ENCODE measurements at places on chromosomes 7 and 10.

DNA sequence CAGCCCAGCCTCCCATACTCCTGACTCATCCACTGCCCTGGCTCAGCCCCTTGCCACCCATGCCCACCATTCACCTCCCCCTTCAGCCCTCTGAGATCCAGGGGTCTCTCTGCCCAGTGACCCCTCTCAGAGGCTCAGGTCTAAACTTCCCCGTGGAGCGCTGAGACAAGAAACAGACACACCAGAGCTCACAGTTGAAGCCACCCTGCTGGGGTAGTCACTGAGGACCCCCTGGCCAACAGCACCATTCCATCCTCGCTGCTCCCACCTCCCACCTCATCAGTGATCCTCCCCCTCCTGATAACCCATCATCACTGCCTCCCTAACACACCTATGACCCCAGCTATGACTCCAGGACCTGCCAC lies 100.7 kb downstream of the GRID1 start:
- no peak for DNase-seq

DNA sequence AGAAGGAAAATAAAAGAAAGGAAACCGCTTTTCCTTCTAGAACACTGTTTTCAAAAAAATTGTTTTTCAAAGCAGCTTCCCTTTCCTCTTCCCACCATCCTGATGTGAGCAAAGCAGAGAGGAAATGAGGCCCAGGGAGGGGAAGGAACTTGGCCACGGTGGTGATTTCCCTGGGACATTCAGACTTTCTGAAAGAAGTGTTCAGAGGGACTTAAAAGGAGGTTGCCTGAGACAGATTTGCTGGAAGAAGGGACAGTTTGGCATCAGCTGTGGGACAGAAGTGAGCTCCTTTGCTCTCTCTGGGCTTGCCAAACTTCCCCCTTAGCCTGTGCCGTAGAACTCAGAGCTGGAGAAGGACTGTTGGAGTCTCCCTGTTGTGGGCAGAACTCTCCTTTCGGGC lies 30.3 kb downstream of the ADCYAP1R1 start:
- DNase-seq: no peak

GRCh38 chr10:128008521-128009250 lies 101.8 kb downstream of the PTPRE start:
- DNase-seq: no peak

DNA sequence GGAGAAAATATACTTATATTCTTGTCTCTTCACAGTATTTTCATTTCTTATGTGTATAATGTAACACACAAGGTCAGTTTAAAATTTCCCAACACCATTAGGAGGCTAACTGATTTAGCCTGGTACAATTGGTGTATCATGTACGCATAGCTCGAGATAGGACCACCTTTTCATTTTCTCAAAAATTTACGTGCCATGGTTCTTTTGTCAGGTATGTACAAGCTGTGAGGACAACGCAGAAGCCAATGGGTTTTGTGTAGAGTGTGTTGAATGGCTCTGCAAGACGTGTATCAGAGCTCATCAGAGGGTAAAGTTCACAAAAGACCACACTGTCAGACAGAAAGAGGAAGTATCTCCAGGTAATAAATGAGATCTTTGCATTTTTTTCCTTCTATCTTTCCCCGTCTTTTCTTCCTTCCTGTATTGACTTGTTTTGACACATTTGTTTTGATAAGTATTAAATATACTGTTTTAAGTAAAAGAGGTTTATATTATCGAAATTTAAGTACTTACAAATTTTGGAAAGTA lies 55.0 kb downstream of the TRIM24 start:
- no peak for DNase-seq

- DNase-seq: no peak
These were observed 157.5 kb upstream of the KLF14 start for GRCh38 chr7:130891254-130892094.

GRCh38 chr7:6554848-6555247 lies 3.6 kb upstream of the GRID2IP start:
- DNase-seq: no peak

GRCh38 chr10:46240684-46241565 lies 45.9 kb upstream of the ANTXRL start:
- no peak for DNase-seq

DNA sequence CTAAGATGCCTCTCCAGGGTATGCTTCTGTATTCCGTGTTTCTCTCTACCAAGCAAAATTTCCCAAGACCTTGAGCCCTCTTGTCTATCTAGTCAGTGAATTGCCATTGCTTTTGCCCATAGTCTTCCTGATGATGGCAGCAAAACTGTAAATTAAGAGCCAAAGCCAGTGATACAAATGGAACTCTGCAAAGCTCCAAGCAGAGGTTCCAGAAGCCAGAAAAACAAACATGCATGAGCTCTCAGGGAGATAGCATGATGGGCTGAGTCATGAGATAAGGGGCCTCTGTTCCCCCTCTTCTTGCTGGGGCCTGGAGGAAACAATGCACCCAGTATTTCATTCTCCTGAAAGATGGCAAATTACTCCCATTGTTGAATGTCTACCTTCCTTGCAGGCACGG lies 24.7 kb downstream of the LSMEM1 start:
- no peak for DNase-seq

- DNase-seq: no peak
These were observed 9.8 kb downstream of the RHBDD2 start for GRCh38 chr7:75888464-75889222.

GRCh38 chr10:34172936-34173533 lies 642.1 kb downstream of the PARD3 start:
- no peak for DNase-seq

DNA sequence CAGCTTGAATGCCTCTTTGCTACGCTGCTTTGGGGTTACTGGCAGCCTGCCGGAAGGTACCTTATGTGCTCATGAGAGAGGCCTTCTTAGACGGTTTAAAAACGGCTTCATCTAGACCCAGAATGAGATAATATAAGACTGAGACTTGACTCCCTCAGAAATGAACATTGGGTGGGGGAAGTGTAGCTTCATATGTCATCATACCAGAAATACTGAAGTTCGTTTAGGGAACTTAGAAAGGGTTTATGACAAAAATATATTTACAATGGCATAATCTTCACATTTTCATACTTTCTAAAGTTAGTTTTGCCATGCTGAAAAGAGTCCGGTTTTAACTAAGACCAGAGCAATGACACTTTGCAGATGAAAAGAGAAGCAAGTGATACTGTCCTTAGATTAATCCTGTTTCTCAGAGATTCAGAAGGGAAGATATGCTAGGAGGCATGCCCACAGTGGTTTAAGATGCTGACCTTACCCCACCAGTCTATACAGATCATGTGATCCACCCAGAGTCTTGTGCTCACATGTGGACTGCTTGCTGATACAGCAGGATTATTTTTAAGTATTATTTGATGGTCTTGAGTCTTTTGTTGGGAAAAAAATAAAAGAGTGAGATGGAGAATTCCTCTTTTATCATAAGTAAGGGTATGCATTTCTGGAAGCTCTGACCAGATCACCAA lies 40.8 kb upstream of the HGF start:
- no peak for DNase-seq

DNA sequence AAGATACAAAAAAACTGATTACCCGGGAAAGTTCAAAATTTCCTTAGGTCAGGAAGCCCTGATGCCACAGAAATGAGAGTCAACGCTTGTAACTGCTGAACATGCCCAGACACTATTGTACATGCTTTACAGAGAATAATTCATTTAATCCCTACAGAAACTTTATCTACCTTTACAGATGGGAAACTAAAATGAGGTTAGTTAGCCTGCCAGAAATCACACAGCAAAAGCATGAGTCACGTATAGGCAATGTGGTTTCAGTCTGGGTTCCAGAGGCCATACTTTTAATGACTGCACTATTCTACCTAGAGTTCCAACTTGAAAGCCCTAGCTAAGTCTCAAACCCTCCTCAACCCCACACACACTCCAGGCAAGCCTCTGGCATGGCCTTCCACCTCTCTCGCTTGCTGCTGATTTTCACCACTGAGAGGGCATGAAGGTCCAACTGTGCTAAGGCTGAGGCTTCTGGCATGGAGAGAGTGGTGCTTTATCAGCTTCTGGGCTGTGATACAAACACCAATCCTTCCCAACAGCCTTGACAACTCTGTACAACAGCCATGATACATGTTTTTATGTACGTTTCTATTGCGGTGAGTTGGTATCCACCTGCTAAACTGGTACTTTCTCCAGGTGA lies 1011.2 kb upstream of the GHITM start:
- no peak for DNase-seq

- DNase-seq: no peak
These were observed 208.1 kb downstream of the EMX2 start for GRCh38 chr10:117750616-117751015.

DNA sequence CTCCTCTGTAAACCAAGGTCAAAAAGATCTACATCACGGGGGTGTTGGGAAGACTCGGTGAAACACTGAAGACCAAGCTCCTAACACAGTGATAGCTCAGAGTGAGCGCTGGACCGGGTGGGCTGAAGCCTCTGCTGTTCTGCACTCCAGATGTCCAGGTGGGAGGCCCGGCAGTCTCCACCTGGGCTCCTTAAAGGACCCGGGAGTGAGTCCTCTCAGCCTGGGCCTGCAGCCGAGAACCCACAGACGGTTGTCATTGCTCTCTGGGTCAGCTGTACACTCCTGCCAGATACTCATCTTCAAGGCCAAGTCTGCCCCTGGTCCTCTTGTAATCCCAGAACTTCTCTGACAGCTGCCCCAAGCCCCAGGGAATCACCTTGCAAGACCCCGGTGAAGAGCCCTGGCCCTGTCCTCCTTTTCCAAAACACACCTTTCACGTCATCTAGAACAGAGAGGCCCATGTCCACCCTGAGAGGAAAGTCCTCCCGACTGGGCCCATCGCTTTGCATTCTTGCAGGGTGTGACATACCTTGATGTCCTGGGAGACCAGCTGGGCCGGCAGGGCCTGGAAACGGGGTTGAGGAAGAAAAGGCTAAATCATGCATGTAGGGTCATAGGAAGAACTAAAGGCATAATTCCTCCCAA lies 43.7 kb downstream of the COL17A1 start:
- DNase-seq: no peak

- no peak for DNase-seq
These were observed 88.7 kb downstream of the SLIT1 start for GRCh38 chr10:97097084-97097433.

DNA sequence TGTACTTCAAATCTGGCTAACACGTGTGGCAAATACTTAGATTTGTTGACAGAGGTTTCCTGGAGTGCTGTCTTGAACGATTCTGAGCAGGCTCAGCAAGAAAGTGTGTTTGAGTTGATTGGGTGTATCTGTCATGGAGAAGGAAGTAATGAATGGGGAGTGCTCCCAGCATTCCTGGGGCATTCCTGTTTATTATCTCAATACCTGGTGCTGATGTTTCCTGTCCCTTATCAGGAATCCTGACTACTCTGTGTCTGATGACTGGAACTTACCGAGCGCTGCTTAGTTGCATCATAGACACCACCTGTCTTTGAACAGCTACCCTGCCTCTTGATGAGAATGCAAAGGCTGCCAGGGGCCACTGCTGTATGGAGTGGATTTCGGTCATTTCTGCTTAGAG lies 41.0 kb upstream of the TMEM248 start:
- no peak for DNase-seq

DNA sequence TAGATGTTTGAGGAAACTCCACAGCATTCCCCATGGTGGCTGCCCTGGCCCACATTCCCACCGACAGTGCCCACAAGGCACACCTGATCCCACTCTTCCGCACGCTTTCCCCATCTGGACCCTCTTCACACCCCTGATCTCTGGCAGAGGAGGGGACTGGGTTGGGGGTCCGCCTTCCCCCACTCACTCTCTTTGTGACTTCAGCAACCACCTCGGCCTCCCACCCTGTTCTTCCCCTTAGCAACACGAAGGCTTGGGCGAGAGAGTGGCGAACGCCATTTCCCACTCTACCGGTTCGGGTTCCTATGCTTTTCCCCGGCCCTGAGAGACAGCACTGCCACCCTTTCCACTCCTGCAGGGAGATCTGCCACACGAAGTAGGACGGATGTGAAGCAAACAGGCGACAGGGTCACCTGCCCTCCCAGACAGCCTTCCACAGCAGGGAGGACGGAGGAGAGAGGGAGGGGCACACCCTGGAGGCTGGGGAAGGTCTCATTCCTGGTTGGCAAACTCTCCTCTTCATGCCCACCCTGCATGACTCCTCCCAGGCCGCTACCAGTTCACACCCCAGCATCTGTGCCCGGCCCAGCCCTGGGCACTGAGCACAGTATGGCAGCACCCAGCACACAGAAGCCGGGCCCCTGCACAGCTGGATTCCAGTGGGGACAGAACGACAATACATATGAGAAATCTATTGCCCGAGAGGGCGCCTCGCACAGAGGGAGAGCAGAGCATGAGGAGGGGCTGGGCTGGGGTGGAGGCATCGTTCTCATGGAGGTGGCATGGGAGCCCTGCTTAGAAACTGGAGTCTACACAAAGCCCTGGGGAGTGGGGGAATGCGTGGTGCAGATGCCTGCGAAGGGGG lies 93.5 kb downstream of the PAXIP1 start:
- no peak for DNase-seq

- no peak for DNase-seq
These were observed 44.8 kb upstream of the CDK1 start for GRCh38 chr10:60733517-60733822.

GRCh38 chr10:112160834-112161233 lies 22.7 kb downstream of the GPAM start:
- no peak for DNase-seq

DNA sequence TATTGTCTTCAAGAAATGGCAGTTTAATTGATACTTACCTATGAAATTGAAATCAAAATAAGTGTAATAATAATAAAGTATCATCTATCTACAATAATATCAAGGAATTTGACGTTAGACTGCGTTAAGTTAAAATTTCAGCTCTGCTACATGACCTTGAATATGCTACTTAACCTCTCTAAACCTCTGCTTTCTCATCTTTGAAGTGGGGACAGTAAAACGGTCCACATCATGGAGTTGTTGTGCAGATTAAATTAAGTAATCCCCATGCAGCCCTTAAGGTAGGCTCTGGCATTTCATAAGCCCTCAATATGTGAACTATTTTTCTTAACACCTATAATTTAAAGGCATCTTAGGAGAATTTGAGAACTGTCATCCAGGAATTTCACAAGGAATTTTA lies 252.4 kb upstream of the PHF14 start:
- no peak for DNase-seq

DNA sequence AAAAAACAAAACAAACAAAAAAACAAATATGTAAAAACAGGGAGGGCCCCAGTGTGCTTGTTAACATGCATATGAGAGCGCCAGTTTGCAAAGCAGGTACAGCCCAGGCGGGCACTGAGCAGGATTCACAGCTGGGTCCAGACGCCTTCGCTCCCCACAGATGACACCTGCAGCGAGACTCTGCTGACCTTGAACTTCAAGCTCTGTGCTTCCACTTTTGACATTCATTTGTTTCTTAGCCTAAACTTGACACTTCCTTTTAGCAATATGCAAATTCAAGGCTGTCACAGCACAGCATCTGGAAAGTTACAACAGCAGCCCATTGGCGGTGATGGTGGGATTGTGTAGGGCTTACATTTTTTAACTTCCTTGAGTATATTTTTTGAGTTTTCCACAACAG lies 88.8 kb upstream of the TNS3 start:
- no peak for DNase-seq

Data from NCI-H2029 treated with DMSO at 0.1 percent for 48 hours (cell line).